ENCODE measurements at places on chromosomes 2 and 18.

GRCh38 chr2:241189093-241189855 lies 797 bp downstream of the ANO7 start:
- no peak for DNase-seq

DNA sequence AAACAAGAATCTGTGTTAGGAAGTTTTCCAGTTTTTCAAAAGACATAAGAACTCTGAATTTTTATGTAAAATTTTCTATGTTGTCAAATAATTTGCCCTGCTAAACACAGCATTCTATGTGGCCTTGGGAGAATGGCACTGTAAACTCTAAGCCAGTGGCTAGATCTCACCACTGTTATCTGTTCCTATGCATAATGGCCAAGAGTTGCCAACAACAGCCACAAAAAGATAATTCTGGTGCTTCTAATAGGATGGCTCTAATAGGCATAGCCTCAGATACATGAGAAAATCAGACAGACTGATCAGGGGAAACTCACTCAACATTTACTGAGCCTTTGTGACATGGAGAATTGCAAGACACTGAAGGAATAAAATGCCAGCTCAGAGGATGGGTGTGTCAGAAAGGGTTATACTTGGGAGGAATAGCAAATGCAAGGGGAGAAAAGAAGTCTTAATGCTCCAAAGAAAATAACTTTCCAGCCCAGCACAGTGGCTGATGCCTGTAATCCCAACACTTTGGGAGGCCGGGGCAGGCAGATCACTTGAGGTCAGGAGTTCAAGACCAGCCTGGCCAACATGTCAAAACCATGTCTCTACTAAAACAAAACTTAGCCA lies 63.7 kb downstream of the COBLL1 start:
- no peak for DNase-seq

DNA sequence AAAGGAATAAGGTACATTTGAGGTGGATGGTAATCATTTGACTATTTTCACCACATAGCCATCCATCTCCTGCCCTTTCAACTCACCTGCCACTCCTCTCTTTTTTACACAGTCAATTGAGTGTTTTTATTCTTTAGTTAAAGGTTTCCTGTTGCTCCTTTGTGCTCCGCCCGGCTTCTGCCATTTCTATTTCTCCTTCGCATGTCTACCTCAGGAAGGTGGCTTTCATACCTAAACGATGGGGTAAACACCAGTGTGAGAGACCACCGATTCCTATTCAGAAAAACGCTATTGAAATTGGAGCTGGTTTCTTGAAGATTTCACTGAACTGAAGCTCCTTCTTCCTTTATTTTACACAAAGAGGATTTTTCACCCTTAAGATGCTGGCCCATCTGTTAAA lies 1628.0 kb upstream of the PIK3C3 start:
- DNase-seq, result no peak

GRCh38 chr18:57437766-57438671 lies 2.8 kb downstream of the ONECUT2 start:
- DNase-seq, result no peak

DNA sequence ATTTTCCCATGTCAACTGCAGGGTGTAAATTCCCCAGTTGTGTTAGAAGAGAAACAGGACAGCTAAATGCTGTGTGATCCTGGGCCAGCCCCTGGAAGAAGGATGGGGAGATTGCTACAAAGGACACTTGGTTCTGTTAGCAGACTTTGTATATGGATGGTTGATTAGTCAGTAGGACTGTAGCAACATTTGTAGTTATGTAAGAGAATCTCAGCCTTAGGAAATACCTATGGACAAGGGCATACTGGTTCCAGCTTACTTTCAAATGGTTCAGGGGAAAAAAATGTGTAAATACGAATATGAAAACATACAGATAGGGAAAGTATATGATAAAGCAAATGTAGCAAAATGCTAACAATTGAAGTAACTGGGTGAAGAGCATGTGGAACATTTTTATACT lies 47.6 kb downstream of the GNAL start:
- no peak for DNase-seq

GRCh38 chr2:44649381-44649780 lies 287.6 kb downstream of the CAMKMT start:
- no peak for DNase-seq

- no peak for DNase-seq
These were observed 20.5 kb downstream of the RND3 start for GRCh38 chr2:150466741-150467620.
